ENCODE measurements at places on chromosomes 16 and 17. TPM values are rescaled to one million over a fixed set of nuclear protein-coding genes. Genes with fewer than 3 reads are reported as not detected.

The RNF43 gene
- not detected for total RNA-seq

The TEX2 gene
- total RNA-seq, result 28.0 TPM

The CTRB1 gene
- not detected for total RNA-seq

The SDK2 gene
- under 0.01 TPM for total RNA-seq

The PTX4 gene
- total RNA-seq, result 0.58 TPM

The SYT17 gene
- total RNA-seq, result not detected

The MYO15A gene
- total RNA-seq, result 1.4 TPM

The DHODH gene
- 2.6 TPM for total RNA-seq

The CTRL gene
- 0.53 TPM for total RNA-seq

The CNTNAP1 gene
- 32.8 TPM for total RNA-seq

The REXO5 gene
- 4.6 TPM for total RNA-seq

The SYNRG gene
- 16.4 TPM for total RNA-seq

The RNF213 gene
- total RNA-seq, result 36.9 TPM

The CD68 gene
- 47.6 TPM for total RNA-seq
